ENCODE measurements at places on chromosomes 3 and 15.

DNA sequence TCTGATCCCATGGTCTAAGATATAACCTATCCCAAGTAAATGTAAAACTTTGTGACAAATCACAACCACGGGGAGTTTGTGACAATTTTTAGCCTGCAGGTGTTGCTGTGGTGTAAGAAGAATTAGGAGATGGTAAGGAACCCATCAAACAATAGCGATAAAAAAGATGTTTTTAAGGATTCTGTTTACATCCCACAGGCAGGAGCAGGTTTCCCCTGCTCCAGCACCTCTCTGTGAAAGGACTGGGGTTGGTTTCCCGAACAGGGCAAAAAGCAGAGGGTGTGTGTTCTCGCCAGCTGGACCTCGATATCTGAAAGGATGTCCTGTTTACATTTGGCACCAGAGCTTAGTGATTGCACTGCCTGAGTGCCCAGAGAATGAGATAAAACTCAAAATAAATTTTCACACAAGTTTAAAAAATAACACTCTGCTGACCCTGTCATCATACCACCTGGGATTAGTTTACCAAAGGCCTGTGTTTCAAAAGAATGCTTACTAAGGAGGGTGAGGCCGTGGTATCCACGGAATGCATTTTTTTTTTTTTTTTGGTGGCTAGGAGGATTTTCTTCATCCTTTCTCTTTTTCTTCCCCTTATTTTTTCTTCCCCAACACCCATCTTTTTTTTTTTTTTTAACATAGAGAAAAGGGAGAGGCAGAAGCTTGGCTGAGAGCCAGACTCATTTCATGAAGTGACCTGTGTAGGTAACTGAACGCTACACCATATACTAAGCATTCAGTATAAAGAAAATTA is 151.8 kb upstream of the DPH6 start:
- DNase-seq: no peak

GRCh38 chr3:108122276-108122675 is 31.4 kb upstream of the CD47 start:
- DNase-seq: no peak

- DNase-seq: no peak
These were observed 84.9 kb downstream of the HMG20A start for GRCh38 chr15:77505556-77505955.

DNA sequence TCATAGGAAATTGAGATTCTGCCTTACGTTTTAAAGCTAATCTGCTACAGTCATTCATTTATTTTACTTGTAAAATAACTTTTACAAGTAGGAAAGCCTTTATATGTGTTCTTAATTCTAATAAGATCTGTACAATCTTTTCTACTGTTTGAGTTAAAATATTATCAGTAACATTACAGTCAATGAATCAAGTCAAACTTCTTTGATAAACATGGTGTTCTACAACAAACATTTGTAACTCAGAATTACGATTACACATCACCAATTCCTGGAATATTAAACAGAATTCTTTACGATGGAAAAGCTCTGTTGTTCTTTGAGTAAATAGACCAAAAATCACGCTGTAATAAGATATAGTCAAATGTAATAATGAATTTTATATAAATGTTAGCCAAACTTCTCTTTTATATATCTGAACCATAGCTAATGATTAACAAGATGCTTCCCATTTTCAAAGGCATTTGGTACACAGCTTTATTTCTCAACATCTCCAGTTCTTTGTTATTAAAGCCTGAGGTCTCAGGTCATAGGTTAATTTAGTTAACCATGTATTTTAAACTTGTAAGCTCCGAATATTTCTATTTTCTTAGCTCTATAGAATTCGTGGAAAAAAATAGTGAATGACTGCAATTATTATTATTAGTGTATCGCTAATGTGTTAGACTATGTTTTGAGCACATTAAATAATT is 232.4 kb downstream of the NAALADL2 start:
- no peak for DNase-seq

- no peak for DNase-seq
These were observed 8.7 kb upstream of the WNT7A start for GRCh38 chr3:13888576-13888975.

DNA sequence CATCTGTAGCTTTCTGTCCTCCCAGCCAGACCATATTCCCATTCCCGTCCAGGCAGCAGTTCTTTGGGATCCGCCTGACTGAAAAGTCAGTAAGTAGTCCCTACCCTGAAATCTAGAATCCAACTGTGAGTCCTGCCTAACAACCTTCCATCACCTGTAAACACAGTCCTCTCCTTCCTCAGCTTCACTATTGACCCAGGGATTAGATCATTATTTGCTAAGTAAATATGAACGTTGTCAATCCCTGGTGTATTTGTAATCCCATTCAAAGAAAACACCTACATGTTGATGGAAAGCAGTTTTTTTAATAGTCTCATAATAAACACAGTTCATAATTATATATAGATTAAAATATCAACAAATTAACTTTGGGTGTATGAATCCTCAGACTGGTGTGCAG is 732 bp downstream of the SAXO2 start:
- DNase-seq: no peak

DNA sequence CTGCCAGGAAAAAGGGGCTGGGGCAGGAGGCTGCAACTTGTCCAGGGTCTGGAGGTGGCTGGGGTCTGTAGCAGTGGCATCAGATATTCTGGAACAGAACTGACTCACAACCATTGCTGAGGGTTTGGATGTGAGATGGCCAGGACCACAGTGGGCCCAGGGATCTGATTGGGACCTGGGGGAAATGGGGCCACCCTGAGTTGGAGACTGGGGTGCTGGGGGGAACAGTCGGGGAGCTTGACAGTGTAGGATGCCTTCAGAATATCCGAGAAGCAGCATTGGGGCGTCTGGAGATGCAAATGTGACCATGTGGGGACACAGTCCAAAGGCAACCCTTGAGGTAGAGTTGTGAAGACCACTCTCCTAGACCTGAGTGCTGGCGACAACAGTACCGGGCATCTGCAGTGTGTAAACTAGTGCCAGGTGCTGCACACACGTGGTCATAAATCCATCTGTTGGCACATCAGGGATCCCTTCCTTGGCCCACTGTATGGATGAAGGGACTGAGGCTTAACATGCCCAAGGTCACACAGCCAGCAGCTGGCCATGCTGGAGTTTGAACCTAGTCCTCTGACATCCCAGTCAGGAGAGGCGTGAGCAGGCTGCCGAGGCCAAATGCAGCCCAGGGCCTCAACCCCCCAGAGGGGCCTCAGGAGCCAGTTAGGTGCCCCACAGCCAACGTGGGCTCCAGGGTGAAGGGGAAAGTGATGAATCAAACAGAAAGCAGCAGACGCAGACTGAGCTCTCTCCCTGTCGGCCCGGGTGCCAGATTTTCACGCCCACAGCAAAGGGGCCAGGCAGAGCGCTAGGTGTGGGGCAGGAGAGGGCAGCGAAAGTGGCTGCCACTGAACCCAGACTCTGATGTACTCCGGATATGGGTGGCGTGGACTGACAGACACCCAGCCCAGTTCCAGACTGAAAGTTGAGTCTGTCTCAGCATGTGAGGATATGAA is 18.8 kb downstream of the HEMK1 start:
- DNase-seq: peak; percentile 94

DNA sequence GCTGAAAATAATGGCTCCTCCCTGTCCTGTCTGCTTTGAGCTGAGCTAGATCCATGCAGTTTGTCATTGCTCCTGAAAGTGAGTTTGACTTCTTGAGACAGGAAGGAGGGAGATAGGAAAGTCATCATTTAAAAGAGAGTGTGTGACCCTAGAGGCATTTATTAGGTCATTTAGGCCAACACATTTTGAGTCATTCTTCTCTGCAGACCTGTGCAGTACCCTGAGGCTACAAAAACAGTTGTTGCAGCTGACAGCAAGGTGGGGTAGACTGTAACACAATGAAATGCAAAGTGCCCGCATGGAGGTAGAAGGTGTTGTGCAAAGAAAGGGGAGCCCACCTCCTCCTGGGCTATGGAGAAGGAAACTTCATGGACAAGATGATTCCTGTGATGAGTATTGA is 102.8 kb upstream of the PFN2 start:
- DNase-seq: no peak

GRCh38 chr3:12195231-12195630 is 36.5 kb upstream of the TIMP4 start:
- no peak for DNase-seq

DNA sequence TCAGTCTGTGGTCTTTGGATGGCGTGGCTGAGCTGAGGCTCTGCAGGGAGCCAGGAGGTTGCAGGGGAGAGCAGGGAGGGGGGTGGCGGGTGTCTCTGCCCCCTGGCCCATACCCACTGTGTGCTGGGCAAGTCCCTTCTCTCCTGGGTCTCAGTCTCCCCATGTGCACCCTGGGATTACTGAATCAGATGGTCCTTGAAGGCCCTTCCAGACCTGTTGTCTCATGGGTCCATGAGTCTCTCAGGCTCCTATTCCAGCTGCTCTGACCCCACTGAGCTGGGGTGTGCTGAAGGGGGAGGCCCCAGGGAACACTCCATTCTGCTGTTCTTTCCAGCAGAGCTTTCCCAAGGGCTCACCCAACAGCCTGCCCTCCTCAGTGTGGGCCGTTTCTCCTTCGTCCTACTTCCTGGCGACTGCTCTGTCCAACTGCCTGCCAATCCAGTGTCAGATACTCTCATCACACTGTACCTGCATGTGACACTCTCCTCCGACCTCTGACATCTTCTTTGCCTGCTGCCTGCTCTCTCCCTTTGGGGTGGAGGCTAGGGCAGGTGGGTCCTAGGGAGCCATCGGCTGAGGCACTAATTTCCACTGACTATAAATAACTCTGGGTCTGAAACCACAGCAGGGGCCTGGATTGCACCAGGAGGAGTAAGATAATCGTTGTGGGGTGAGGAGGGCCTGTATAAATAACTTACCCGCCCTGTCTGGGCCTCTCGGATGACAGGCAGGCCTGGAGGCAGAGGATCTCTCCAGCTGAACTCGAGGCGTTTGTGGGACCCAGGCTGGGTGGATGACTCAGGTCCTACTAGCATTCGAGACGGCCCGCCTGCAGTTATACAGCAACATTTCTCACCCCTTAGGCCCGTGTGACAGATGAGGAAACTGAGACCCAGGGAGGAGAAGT is 67.1 kb downstream of the ATP2B2 start:
- peak; percentile 40 for DNase-seq

DNA sequence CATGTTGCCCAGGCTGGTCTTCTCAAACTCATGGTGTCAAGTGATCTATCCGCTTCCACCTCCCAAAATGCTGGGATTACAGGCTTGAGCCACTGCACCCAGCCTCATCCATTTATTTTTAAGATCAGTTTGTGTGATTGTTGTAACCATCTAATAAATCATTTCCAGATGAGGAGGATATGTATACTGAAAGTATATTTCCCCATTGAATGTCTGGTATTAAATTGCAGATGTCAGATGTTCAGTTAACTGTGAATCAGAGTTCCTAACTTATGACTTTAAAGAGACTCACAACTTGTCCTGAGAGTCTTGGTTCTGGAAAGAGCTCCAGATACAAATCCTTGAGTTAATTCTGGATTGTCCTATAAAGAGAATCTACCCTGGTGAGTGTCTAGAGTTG is 62.4 kb downstream of the TRIM71 start:
- DNase-seq: no peak

DNA sequence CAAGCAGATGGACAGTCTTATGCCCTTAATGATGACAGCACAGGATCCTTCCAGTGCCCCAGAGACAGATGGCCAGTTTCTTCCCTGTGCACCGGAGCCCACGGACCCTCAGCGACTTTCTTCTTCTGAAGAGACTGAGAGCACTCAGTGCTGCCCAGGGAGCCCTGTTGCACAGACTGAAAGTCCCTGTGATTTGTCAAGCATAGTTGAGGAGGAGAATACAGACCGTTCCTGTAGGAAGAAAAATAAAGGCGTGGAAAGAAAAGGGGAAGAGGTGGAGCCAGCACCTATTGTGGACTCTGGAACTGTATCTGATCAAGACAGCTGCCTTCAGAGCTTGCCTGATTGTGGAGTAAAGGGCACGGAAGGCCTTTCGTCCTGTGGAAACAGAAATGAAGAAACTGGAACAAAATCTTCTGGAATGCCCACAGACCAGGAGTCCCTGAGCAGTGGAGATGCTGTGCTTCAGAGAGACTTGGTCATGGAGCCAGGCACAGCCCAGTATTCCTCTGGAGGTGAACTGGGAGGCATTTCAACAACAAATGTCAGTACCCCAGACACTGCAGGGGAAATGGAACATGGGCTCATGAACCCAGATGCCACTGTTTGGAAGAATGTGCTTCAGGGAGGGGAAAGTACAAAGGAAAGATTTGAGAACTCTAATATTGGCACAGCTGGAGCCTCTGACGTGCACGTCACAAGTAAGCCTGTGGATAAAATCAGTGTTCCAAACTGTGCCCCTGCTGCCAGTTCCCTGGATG is 198.7 kb downstream of the AKAP13 start:
- no peak for DNase-seq

DNA sequence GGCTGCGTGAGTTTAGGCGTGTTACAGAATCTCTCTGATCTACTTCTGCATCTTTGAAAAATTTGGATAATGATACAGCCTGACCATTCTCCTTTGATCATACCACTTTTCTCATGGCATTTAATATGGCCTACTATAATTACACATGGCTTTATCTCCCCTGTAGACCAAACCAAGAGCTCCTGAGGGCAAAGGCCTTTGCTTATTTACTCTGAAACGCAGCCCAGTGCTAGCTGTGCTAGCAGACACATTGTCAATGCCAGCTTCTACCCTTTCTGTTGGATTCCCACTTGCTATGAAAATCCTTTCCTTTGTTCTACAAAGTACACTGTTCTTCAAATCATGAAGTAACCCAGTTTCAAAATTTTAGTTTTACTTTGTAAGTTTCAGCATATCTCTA is 16.5 kb upstream of the VGLL4 start:
- DNase-seq: no peak

DNA sequence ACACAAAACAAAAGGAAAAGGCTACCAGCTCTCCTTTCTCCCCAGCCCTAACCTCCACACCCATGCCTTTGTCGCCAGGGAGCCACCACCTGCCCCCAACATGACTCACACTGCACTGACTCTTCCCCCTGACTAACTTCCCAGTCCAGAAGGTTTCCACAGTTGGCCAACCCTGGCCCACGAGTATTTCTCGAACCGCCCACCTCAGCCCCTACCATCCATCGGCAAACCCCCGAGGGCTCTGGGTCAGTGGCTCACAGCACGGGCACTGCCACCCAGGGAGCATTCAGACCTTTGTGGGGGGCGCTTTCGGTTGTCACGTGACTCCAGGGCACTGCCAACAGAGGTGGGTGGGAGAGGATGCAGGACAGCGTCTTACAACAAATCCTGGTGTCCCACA is 152.3 kb downstream of the LRRC28 start:
- DNase-seq: no peak

DNA sequence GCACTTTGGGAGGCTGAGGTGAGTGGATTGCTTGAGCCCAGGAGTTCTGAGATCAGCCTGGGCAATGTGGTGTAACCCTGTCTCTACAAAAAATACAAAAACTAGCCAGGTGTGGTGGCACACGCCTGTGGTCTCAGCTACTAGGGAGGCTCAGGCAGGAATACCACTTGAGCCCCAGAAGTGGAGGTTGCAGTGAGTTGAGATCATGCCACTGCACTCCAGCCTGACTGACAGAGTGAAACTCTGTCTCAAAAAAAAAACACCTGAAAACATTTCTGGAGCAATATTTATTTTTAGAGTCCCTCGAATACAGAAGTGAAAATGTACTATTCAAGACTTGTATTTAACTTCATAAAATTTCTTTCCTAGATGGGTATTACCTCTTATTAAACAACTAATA is 4.6 kb downstream of the SPCS1 start:
- DNase-seq: no peak
